Activated T-cell treated with anti-CD3 and anti-CD28 coated beads, Interleukin-2, amount 50 U/mL, for 4 hours (primary cell): ENCODE measurements at places on chromosomes 1 and 21. TPM values are rescaled to one million over a fixed set of nuclear protein-coding genes. Genes with fewer than 3 reads are reported as not detected.

The CA6 gene
- total RNA-seq = 0.25 TPM

The BROX gene
- 32.7 TPM for total RNA-seq

The HIVEP3 gene
- 107 TPM for total RNA-seq

The CNTN2 gene
- total RNA-seq = not detected

The PLA2G2A gene
- total RNA-seq = 0.24 TPM

DNA sequence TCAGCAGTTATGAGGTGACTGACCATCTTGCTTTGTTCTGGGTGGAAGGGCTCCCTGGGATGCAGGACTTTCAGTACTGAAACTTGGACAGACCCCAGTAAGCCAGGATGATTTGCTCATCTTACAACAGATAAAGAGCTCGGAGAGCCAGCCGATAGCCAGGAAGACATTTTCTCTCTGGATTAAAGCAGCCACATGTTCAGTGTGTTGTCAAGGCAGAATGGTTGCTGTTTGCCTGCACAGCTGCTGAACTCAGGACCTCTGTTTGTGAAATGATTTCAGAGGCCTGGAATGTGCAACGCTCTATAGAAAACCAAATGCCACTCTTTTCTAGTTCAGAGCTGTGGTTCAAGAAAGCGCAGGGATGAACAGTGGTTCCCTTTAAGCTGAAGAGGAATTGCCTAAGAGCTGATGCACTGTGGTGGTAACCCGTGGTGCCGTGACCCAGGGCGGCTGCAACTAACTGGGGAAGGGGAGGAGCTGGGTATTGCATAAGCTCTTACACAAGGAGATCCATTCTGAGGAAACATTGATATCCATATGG lies 40.7 kb downstream of the CASQ2 start:
- no peak for DNase-seq

DNA sequence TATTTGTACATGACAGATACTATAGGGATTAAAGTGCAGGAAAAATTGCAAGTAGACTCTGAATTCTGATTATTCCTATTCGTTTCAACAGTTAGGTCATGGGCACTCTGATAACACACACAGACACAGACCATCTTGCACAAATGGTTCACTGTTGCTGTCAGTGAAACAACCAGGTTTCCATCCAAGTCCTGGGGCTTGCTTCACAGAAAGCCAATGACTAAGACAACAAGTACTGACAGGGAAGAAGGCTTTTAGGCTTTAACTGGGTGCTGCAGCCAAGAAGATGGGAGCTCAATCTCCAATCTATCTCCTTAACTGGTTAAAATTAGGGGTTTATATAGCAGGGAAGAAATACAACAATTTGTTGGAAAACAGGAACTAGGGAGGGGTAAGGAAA lies 57.6 kb downstream of the RIMS3 start:
- DNase-seq = no peak

- DNase-seq = no peak
Measured at GRCh38 chr1:117564227-117565075, 41.4 kb upstream of the TENT5C start.

- no peak for DNase-seq
Measured at GRCh38 chr1:56993475-56993874, 27.7 kb upstream of the C8B start.

GRCh38 chr1:224565186-224565585 lies 50.9 kb upstream of the CNIH3 start:
- no peak for DNase-seq

- DNase-seq = no peak
Measured at GRCh38 chr1:28521502-28522164, 15.8 kb downstream of the RCC1 start.

- DNase-seq = no peak
Measured at GRCh38 chr1:44315521-44315920, 39.5 kb downstream of the ERI3 start.

DNA sequence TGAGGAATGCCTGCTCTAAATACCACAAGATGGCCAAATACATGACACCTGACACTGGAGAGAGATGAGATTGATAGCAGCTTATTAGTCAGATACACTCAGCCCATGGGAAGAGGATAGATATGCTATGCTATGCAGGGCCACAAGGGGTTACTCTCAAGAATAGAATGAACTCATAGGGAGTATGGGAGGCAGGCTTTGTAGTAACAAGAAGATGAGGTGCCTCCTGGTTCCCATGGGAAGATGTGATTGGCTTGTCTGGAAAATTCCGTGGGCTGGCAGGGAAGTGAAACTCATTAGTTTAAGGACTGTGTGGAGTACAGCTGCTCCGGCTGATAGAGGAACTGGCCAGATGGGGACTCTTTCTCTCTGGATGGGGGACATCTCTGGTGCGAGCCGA lies 16.5 kb downstream of the CCDC30 start:
- DNase-seq = no peak
